ENCODE measurements at places on chromosomes 7 and 10.

GRCh38 chr7:20307119-20307518, 23.6 kb upstream of the ITGB8 start:
- DNase-seq, result no peak

GRCh38 chr7:121048195-121048594, 59.7 kb downstream of the CPED1 start:
- no peak for DNase-seq

DNA sequence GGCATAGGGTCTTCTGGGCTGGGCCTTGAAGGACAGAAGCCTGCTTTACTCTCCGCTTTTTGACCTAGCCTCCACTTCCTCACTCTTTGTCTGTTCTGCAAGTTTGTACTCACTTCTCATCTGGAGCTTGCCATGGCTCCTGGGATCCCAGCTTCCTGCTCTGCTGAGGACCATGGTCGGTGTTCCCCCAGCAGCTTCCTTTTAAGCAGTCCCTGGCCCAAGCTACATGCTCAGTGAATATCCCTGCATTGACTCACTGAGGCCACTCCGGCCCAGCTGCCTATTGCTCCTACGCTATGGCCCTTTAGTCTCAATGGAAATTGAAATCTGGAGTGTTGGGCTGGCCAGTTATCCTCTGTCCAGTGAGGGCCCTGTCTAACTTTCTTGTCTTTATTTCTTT, 427.7 kb downstream of the RPS24 start:
- no peak for DNase-seq

DNA sequence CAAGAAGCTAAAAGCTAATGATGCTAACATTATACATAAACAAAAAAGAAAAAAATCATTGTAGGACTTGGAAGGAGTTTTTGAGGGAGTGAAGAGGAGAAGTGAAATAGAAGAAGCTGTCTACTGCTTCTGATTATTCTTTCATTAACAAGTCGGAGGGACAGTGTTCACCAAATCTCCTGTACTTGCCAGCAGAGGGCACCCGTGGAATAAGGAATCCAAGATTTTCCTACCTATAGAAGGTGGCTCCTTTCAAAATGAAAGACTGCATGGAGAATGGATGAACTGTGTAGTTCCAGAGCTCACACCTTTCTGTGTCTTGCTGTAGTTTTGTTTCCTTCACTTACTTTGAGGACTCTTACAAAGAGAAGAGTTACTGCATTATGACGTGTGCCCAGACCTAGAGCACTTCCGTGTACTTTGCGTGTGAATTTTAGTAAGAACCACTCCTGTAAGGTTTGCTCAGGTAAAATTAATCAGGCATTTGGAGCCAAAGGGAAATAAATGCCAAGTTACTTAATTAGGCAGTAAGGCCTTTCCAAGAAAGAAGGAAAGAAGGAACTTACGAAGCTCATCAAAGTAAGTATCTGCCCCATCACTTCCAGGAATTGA, 145.1 kb downstream of the SEMA3D start:
- DNase-seq, result no peak

- no peak for DNase-seq
These were observed 137.4 kb downstream of the GLI3 start for GRCh38 chr7:42099470-42100155.

DNA sequence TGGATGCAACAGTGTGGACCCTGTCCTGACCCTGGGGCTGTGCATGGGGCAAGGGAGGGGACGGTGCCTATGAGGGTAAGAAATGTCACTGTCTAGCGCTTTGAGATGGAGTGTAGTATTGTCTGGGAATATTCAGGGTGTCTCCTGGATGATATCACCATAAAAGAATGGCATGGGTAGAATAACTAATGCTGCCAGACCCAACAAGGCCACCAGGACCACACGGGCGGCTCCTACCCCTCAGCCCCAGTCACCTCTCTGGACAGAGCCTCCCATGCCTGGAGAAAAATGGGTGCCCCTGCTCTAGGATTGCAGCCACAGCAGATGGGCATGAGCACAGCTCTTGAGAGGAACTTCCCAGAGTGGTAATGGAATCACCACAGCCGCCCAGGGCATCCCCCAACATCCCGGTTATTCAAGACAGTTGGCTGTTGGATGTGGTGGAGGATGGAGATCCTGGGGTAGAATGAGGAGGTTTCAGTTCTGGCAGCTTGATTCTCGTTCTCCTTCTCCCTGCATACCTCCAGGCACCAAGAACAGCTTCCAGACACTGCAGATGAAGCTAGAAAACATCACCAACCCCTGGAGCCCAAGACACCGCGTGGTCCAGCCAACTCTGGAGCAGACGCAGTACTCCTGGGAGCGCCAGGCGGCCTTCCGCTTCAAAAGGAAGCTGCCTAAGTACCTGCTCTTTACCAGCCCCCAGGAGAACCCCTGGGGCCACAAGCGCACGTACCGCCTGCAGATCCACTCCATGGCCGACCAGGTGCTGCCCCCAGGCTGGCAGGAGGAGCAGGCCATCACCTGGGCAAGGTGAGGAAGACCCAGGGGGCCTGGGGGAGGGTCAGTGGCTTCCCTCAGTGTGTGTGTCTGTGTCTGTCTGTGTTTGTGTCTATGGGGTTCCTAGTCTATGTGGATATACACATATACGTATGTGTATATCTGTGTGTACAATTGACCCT, 6.2 kb downstream of the AOC1 start:
- no peak for DNase-seq

- DNase-seq, result no peak
These were observed 101.6 kb downstream of the HECTD2 start for GRCh38 chr10:91511549-91512330.

GRCh38 chr10:63173468-63174232, 40.5 kb downstream of the NRBF2 start:
- no peak for DNase-seq

DNA sequence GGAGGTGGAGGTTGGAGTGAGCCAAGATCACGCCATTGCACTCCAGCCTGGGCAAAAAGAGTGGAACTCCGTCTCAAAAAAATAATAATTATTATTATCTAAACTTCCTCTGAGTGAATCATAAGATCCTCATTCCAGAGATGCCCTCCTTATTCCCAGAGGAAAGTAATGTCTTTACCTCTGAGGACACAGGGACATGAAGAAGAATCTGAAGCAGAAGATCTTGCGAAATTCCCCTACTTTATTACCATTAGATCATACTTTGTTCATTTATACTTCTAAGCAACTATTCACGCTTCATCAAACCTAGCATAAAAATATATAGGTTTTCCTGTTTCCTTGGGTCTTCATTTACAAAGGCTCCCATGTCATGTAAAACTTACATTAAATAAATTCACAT, 143.1 kb downstream of the ETV1 start:
- DNase-seq, result no peak

GRCh38 chr10:117680601-117681000, 138.1 kb downstream of the EMX2 start:
- DNase-seq, result no peak

All from GM12891 (cell line).